Activated CD4-positive, alpha-beta T cell treated with anti-CD3 and anti-CD28 coated beads, Interleukin-2, amount 10 ng/mL, durations not matched to agents 24 days and 14 days (primary cell): ENCODE measurements at places on chromosomes 11 and 22. TPM values are rescaled to one million over a fixed set of nuclear protein-coding genes. Genes with fewer than 3 reads are reported as not detected.

DNA sequence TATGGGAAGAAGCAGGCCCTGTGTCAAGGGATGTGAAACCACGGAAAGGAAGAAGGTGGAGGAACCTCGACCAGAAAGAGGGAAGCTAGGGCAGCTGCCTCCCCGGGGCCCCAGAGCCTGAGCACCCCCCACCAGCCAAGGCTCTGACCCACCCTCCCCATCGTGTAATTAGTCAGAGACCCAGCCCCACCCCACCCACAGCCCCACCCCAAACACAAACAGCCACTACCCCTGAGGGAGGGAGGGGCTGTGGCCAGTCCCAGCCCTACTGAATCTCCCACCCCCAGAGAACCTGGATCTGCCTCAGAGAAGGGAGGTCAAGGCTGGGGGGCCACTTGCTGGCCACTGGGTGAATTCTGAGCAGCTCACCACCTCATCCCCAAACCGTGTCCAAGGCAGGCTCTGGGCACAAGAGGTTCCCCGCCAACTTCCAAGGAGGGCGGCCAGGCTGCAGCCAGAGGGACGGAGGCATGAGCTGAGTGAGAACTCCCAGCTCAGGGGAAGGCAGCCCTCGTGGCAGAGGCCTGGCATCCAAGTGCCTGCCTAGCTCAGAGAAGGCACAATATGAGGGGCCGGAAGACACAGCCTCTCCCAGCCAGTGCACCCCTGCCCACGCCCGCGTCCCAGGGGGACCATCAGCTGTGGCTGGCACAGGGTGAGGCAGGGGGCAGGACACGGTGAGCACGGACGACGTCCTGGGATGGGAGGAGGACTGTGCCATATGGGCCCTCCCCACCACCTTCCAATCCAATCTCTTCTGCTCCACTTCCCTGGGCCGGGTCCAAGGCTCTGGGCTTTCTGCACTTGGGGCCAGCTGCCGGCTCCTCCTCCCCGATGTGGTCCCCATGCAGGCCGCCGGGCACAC is 2.7 kb downstream of the PLXNB2 start:
- H3K27ac ChIP-seq: no peak overlapping the region
- no peak for DNase-seq
- H3K36me3 ChIP-seq: no peaks in the 10 kb centered on the region
- H3K4me3 ChIP-seq: no peak overlapping the region

GRCh38 chr22:24303007-24303406 is 32.4 kb downstream of the SPECC1L start:
- H3K27me3 ChIP-seq: no peaks in the 10 kb centered on the region
- no peak for DNase-seq
- no peak overlapping the region for H3K4me3 ChIP-seq
- peaks cover 32% of the 10 kb centered on the region for H3K36me3 ChIP-seq
- no peak overlapping the region for H3K27ac ChIP-seq

DNA sequence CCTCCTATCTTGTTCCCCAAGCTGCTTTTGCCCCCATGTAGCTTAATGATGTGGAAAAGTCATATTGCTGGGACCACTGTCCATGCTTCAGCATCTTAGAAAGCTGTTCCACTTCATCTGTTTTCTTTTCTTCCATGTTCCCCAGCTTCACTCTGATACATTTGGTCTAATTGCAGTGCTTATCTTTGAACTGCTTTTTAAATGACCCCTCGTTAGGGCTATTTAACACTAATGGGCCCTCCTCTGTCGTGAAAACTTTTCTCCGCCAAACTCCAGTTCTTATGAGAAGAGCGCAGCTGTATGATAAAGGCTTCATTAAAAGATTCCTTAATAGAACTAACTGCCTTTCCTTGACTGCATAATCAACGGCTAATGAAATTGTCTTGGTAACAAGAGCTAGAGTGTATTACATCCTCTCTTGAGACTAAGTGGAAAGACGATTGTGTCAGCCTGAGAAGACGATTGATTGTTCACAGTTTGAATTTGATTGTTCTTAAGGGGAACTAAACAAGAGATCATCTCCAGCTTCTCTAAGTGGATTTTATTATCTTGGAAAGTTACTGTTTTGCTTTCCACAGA is 165.0 kb upstream of the MTNR1B start:
- no peaks in the 10 kb centered on the region for H3K4me1 ChIP-seq
- no peak overlapping the region for H3K27ac ChIP-seq
- no peak for DNase-seq
- H3K4me3 ChIP-seq: no peak overlapping the region
- no peaks in the 10 kb centered on the region for H3K27me3 ChIP-seq

DNA sequence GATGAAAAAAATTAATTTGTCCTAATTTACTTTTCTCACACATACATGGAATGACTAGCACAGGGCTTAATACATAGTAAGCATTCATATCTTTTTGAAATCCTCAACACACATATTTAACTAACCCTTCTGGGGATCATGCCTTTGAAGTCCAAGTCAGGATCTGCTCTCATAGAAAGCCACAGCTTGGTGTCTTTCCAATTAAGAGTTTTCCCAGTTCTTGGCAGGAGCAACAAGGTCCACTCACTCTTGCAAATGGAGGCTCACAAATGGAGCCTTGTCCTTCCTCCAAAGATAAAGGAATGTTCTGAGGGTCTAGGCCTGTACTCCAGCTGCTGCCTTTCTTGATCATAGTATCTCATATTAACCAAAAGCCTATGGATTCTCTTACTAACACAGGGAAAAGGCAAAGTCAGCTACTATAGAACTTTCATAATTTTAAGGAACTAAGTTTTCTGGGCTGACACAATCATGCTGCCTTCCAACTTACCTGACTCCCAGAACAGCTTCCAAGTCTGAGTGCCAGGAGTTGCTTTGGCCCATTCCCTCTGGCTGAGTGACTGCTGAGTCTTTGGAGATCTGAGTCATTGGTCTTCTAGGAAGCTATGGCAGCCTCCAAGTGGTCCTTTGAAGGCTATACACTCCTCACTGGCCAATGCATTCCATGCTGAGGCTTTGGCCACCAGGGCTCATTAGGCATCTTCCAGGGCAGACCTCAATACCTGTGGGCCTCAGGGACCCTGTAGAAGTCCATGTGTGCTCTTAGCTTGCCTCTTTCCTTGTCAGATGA is 25.8 kb upstream of the NUCB2 start:
- no peak overlapping the region for H3K27ac ChIP-seq
- no peaks in the 10 kb centered on the region for H3K4me1 ChIP-seq
- H3K27me3 ChIP-seq: peaks cover 40% of the 10 kb centered on the region
- H3K4me3 ChIP-seq: no peak overlapping the region

DNA sequence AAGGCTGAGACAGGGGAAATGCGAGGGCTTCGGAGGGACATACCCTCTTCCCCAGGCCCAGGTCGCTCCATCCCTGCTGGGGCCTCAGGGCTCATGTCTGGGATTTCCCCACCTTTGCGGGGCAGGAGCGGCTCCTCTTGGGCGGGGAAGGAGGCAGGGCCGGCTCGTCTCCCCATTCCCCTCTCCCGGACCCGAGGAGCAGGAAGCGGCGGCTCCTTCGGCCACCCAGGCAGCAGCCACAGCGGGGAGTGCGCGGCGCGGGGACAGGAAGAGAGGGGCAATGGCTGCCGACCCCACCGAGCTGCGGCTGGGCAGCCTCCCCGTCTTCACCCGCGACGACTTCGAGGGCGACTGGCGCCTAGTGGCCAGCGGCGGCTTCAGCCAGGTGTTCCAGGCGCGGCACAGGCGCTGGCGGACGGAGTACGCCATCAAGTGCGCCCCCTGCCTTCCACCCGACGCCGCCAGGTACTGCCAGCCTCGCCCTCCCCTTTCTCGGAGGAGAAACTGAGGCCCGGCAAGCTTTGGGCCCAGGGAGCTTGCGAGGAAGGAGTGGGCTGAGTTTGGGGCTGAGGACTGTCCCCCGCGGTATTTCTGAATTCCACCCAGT is at the start of gene ANKK1:
Gene ANKK1, plus strand, starts transcription at position 175 of the 607 bp plus-strand sequence. Its CDS starts 106 bp downstream, at position 281.
- no peak for DNase-seq
- no peak within 1 kb of the TSS for H3K4me3 ChIP-seq
- H3K27ac ChIP-seq: no peak within 1 kb of the TSS

- no peaks in the 10 kb centered on the region for H3K27me3 ChIP-seq
- H3K4me3 ChIP-seq: no peak overlapping the region
- H3K36me3 ChIP-seq: no peaks in the 10 kb centered on the region
- no peaks in the 10 kb centered on the region for H3K4me1 ChIP-seq
- H3K27ac ChIP-seq: no peak overlapping the region
These were observed 30.9 kb downstream of the OSBPL5 start for GRCh38 chr11:3134218-3134621.

DNA sequence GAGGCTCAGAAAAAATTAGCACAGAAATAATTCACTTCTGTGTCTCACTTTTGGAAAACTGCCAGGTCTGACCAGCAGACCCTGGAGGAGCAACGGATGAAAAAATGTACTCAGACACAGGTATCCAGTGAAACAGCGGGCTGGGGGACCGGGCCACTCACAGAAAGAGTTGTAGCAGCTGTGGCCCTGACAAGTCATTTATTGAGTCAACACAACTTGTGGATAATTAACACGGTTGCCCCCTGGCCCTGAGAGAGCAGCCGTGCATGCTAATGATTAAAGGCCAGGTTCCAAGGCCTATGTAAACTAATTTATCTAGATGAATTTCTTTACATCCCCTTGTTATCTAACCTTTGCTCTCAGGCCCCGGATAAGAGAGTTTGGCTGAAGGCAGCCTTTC is 131.3 kb downstream of the AASDHPPT start:
- DNase-seq: no peak
- H3K36me3 ChIP-seq: no peaks in the 10 kb centered on the region
- no peaks in the 10 kb centered on the region for H3K4me1 ChIP-seq
- no peak overlapping the region for H3K4me3 ChIP-seq
- no peak overlapping the region for H3K27ac ChIP-seq

- H3K27ac ChIP-seq: no peak overlapping the region
- peaks cover 9% of the 10 kb centered on the region for H3K36me3 ChIP-seq
- peaks cover 12% of the 10 kb centered on the region for H3K4me1 ChIP-seq
- H3K27me3 ChIP-seq: no peaks in the 10 kb centered on the region
- no peak overlapping the region for H3K4me3 ChIP-seq
- no peak for DNase-seq
These were observed 190.2 kb downstream of the SWAP70 start for GRCh38 chr11:9853929-9854552.

DNA sequence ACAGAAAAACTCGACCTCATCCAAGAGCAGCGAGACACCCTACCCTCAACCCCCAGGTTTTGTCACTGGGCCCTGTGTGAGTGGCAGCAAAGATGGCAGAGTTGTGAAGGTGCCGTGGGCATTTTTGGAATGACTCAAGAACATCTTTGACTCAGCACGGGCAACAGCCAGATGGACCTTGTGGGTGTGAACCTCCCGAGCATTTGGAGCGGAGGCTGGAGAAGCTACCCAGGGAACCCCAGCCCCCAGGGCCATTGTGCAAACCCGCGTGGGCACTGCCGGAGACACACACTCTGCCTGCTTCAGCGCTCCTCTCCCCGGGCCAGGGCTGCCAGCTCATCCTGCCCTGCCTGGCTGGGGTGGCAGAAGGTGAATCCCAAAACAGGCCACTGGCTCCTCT is 66.1 kb downstream of the PANX1 start:
- no peak overlapping the region for H3K27ac ChIP-seq
- no peaks in the 10 kb centered on the region for H3K36me3 ChIP-seq
- H3K4me1 ChIP-seq: no peaks in the 10 kb centered on the region
- H3K27me3 ChIP-seq: no peaks in the 10 kb centered on the region
- DNase-seq: no peak

GRCh38 chr11:9660886-9661285 is 3.0 kb upstream of the SWAP70 start:
- DNase-seq: no peak
- H3K4me1 ChIP-seq: peaks cover 18% of the 10 kb centered on the region
- no peak overlapping the region for H3K27ac ChIP-seq
- no peak overlapping the region for H3K4me3 ChIP-seq

DNA sequence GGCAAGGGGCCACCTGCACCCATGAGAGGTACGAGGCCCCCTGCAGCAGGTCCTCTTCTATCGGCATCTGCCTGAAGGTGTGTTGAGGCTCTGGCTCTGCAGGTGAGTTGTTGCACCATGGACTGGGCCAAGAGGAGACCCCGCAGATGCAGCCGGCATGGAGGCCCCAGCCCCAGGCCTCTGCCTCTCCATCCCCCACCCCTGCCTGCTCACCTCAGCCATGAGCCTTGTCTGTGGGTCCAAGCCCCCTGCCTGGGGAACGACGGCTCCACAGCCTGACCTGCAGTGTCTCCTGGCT is 1386.2 kb downstream of the BRD1 start:
- DNase-seq: no peak
- H3K27ac ChIP-seq: no peak overlapping the region
- no peak overlapping the region for H3K4me3 ChIP-seq
- no peaks in the 10 kb centered on the region for H3K4me1 ChIP-seq
- no peaks in the 10 kb centered on the region for H3K36me3 ChIP-seq
- no peaks in the 10 kb centered on the region for H3K27me3 ChIP-seq

DNA sequence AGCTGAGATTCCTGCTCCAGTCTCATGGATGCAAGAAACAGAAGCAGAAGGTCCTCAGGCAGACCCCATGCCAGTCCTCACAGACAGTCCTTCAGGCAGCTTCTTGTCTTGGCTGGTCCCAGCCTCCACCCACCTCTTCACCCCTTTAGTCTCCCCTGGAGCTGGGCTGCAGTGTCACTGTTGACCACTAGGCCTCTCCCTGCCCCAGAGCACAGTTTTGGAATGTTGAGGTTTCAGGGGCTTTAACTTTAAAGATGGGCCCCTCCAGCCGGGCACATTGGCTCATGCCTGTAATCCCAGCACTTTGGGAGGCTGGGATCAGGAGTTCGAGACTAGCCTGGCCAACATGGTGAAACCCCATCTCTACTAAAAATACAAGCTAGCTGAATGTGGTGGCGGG is 39.5 kb upstream of the GCAT start:
- no peak overlapping the region for H3K4me3 ChIP-seq
- peaks cover 11% of the 10 kb centered on the region for H3K36me3 ChIP-seq
- no peak for DNase-seq
- H3K27me3 ChIP-seq: no peaks in the 10 kb centered on the region

GRCh38 chr11:79150966-79151365 is 289.9 kb downstream of the TENM4 start:
- no peak overlapping the region for H3K27ac ChIP-seq
- no peak for DNase-seq
- H3K36me3 ChIP-seq: no peaks in the 10 kb centered on the region

- DNase-seq: no peak
- no peaks in the 10 kb centered on the region for H3K27me3 ChIP-seq
- peaks cover 6% of the 10 kb centered on the region for H3K4me1 ChIP-seq
- peaks cover 51% of the 10 kb centered on the region for H3K36me3 ChIP-seq
- H3K27ac ChIP-seq: no peak overlapping the region
These were observed 32.1 kb downstream of the SERPIND1 start for GRCh38 chr22:20805972-20806471.

GRCh38 chr11:79508461-79508860 is 67.6 kb upstream of the TENM4 start:
- no peaks in the 10 kb centered on the region for H3K27me3 ChIP-seq
- DNase-seq: no peak
- no peak overlapping the region for H3K4me3 ChIP-seq
- no peaks in the 10 kb centered on the region for H3K4me1 ChIP-seq

- peak overlapping the region; percentile 5 for H3K27ac ChIP-seq
- peaks cover 11% of the 10 kb centered on the region for H3K36me3 ChIP-seq
- H3K27me3 ChIP-seq: no peaks in the 10 kb centered on the region
- DNase-seq: no peak
- H3K4me1 ChIP-seq: peaks cover 15% of the 10 kb centered on the region
These were observed 45.0 kb upstream of the APOA1 start for GRCh38 chr11:116882386-116882785.

DENND6B gene
- total RNA-seq: 1.4 and 2.2 TPM in 2 replicates

MS4A7 gene
- not detected in 2 replicates for total RNA-seq

GDPD4 gene
- not detected in 2 replicates for total RNA-seq

FAM181B gene
- not detected in 2 replicates for total RNA-seq

PYGM gene
- 2.4 and 3.1 TPM in 2 replicates for total RNA-seq
